ENCODE measurements at places on chromosomes 2 and 18.

- no peak for ATAC-seq
These were observed 40.9 kb downstream of the RNF144A start for GRCh38 chr2:6957910-6958615.

DNA sequence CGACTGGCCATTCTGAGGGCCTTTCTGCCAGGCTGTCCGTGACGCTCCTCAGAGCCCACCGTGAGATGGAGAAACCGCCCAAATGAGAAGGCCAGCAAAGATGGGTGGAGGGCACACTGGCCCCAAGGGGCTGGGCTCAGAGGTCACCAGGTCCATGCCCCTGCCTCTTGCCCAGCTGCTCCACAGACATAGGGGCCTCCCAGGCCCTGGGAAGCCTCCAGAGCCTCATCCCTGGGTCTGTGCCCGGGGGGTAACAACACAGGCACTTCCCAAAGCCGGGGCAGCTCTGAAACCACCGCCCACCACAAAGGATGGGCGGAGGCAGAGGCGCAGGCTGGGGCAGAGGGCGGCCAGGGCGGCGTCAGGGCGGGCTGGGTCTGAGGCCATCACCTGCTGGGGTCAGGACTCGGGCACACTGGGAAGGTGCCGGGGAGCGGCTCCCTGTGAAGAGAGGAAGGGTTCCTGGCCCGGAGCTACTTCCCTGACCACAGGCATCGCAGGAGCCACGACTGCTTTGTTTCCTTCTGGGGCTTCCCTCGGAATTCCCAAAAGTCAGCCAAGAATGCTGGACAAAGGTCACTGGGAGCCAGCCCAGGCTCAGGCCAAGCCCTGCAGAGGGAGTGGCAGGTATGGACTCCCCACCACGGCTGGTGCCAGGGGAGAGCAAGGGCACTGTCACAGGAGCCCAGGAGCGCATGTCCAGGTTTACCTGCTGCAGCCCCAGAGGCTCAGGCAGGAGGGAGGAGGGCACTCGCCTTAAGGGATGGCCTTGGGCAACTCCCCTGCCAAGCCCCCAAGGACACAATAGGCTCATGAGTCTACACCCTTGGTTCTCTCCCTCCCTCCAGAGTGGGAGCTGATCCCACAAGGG, 9.4 kb downstream of the CYP26B1 start:
- no peak for ATAC-seq

DNA sequence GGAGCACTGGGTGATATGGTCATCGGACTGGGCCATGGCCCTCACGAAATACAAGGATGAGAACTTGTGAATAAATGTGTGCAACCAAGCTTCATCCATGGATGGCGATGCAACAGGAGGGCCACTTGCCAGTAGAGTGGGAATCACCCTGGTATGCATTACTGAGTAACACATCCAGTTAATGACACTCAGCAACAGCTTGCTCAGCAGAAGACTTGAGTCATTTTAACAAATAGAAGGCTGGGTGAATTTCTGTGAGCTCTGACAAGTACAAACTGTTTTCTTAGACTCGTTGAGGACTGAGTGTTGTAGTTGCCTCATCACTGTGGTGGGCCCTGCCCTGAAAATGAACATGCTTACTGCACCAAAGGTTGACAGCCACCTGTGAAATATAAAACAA, 221.6 kb downstream of the NCKAP5 start:
- ATAC-seq = no peak

- ATAC-seq = no peak
These were observed 6.7 kb upstream of the CLK1 start for GRCh38 chr2:200871151-200871550.

GRCh38 chr2:11244091-11244826, 89.0 kb downstream of the SLC66A3 start:
- no peak for ATAC-seq

- ATAC-seq = no peak
These were observed 65.2 kb downstream of the VSNL1 start for GRCh38 chr2:17605696-17606095.

GRCh38 chr2:28927878-28928277, 33.4 kb downstream of the WDR43 start:
- ATAC-seq = no peak

DNA sequence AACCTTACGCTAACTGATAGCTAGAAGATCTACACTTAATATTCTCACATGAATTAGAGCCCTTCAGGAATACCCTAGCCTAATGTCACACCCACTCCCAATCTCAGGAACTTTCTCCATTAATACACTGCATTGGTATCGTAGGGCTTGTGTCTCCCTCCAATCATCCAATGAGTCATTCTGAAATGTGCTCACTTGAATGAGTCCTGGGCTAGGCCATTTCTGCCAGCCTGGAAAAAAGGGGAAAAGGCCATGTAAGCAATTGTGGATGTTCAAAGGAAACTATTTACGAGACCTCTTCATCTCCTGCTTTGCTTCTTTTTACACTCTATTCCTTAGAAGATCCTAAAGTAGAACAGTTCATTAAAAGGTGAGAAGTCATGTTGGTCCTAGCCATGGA, 18.8 kb downstream of the ZEB2 start:
- no peak for ATAC-seq
